ENCODE measurements at places on chromosomes 3 and 15.

DNA sequence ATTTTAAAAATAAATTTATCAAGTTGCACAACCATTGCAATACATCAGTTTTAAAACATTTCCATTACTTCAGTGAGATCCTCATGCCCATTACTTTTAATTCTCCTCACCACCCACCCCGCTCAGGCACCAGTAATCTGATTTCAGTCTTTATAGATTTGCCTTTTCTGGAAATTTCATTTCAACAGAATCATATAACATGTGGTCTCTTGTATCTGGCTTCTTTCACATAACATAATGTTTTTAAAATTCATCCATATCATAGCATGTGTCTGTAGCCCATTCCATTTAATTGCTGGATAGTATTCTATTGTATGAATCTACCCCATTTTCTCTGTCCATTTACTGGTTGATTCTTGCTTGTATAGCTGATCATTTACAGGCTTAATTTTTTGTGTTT, 110.3 kb upstream of the TMEM108 start:
- DNase-seq, result no peak

- DNase-seq, result peak; percentile 7
Observed at GRCh38 chr3:52809662-52810377, 15.2 kb downstream of the ITIH3 start.

DNA sequence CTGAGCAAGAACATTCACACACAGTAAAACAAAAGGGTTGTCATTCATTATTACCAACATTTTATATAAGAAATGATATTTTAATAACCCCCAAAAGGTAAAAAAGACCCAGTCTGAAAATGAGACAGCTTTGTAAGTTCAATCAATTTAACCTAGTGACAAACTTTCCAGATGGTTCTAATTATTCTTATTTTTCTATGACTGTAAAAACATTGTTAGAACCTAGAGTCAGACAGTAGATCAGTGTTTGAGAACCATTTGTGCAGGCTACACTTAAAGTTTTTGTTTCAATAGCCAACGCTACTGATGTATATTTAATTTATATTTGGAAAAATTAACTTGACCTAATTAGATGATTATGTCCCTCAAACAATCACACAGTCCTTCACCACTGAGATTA, 708.4 kb upstream of the CBLB start:
- DNase-seq, result no peak

DNA sequence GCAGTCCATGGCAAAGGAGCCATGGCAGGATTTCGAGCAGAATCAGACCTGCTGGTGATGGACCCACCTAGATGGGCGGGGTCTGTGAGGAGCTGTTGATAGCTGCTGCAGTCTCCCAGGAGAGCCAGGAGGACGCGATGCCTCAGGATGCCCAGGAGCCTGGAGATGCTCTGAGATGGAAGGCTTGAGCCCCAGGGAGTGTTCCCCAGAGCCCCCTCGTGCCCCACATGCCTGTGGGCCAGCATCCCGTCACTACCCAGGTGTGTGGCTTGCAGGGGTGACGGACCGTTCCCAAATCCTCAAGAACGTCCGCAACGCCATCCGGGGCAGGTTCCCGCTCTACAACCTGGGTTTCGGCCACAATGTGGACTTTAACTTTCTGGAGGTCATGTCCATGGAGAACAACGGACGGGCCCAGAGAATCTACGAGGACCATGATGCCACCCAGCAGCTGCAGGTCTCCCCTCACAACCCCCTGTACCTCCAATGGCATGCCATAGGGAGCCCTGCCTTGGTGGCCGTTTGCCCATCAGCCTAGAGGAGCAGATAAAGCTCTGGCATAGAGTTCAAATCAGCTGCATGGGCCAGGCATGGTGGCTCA, 6.7 kb downstream of the ITIH1 start:
- DNase-seq, result no peak

- no peak for DNase-seq
Observed at GRCh38 chr3:11445883-11446282, 173.7 kb downstream of the ATG7 start.

DNA sequence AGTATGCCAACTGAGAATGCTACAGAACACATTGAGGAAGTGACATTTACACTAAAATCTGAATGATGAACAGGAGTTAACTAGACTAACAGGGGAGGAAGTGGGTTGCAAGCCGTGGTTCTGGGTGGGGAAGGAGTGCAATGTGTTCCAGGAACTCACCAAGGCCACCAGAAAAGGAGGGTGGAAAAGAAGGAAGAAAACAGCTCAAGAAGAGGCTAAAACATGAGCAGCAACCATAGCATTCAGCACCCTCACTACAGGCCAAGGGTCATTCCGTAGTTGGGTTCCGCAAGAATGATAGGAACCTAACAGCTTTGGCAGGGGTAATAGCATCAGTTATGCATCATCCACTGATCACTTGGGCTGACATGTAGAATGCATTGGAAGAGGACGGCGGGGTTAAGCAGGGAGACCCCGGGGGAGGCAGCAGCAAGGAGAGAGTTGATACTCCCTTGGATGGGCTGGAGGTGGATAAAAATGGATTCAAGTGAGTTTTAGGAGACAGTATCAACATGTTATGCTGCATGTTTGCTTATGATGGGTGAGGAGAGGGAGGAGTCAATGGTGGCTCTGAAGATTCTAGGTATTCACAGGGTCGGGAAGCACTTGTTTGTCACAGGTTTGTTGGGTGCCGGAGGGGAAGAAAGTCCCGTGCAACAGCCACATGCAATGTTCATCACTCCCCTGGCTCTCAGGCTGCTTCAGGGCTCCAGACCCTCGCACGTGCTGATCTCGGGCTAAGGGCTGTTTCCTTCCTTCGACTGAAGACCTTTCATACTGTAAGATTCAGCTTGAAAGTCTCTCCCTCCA, 53.2 kb downstream of the LIPC start:
- DNase-seq, result no peak

DNA sequence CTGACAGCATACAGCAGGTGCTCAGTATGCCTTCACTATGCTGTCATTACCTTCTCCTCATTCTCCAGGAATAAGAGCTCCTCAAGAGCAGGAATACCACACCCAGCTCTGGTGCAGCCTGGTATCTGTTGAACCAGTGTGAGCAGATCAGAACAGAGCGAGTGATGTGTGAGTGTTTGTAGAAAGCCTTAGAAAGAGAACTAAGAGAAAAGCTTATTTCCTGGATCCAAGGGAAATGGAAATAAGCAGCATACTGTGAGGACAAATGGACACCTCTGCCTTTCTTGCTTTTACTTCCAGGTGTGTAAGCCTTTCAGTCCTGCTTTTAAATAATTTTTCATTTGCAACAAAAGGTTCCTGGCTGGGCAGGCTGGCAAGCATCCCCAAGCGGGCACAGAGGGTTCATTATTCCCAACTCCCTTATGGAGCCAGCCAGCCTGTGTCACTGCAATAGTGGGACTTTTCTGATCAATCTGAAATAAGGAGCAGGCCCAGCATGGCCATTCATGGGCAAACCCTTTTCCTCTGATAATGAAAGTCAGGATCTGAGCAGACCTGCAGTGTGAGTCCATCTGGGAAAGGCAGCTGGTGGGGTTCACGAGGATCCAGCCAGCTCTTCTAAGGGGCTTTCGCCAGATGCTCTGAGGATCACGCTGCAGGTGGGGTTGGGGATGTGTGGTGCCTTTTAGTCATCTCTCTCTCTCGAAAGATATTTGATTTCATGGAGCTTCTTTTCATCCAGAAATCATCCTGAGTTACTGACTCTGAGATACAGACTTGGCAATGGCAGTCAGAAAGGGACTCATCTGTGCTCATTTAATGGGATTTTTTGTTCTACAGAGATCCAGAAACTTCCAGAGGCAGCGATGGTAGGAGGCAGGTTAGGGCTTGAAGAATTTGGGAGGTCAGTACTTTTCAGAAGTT, 594.9 kb upstream of the CFAP20DC start:
- no peak for DNase-seq

DNA sequence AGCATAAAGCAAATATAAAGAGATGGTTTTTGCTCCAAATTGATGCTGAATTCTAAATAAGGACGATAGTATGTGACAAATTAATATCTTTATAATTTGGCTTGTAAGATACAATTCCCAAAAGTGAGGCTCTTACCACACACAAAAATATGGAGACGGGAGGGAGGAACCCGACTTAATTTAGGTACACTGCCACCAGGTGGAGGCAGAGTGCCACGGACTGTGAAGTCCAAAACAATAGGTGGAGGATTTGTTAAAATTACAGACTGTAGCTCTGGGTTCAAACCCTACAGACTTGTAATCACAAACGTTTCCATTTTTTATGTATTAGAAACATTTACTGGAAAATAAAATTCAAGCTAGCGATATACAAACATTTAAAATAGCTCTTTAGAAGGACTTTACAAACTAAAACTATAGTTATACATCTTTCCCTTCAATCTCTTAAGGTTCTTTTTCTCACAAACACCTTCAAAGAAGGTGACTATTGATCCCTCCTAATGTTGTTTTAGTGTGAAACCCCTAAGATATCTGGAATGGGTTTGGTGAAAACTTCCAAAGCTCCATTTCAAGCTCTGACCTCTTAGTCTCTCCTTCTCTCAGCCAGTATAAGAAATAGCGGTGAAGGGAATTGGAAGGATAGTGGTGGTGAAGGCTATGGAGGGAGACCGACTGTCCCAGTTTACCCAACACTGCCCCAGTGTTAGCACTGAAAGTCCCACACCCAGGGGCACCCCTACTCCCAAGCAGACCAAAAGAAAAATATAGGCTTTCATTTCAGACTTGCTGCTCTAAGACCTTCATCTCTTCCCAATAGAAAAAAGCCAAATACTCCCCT, 89.7 kb downstream of the AQP9 start:
- peak; percentile 46 for DNase-seq

DNA sequence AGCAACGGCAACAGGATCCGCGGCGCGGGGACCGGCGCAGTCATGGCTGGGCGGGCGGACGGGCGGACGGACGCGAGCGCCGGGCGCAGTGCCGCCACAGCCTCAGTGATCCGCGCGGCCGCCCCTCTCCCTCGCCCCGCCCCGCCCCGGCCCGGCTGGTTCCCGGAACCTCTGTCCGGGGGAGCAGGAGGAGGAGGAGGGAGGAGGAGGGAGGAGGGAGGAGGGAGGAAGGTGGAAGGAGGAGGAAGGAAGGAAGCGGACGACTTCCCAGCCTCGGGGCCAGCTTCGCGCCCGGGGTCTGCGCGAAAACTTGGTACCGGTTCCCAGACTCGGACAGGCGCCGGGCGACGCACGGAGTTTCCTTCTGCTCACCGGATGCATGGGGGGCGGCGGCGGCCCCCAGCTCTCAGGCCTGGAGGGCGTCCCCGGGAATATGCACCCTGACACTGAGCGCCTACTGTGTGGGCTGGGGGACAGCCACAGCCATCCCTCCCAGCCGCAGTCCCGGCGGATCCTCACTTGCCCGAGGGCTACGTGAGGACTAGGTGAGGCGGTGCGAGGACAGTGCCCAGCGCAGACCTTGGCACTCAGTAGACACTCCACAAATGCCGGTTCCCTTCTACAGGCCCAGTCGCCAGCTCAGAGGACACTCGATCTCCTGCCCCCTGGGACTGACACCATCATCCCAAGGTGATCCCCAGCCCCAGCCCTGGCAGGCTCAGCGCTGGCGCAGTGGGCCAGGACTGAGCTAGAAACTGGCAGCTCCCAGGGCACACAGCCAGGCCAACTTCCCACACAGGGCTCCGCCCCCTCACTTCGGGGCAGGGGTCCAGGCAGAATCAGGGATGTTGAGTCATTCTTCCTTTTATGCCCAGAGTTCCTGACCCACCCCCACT, at the start of gene SHISA5:
SHISA5 (minus strand) TSS at position 124 of the 896 bp plus-strand sequence; CDS start at position 44, 80 bp downstream.
- no peak for DNase-seq

DNA sequence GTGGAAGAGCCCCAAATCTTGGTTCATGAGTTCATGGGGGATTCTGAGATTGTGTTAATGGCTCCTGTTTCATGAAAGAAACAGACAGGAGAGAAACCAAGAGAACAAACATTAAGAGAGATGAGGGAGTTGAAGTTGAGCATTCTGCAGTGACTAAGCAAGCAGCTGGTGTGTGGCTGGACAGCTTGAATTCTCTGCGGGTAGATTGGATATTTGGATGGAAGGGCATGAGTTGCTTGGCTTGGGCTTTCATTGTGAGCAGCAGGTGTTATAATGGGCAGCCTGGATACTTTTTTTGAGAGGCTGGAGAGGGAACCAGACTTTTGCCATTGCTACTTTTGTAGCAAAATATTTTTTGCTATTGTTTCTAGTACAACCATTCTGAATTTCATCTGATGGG, 346.8 kb upstream of the SATB1 start:
- no peak for DNase-seq

GRCh38 chr15:39721893-39722292, 60.7 kb downstream of the FSIP1 start:
- DNase-seq, result no peak

DNA sequence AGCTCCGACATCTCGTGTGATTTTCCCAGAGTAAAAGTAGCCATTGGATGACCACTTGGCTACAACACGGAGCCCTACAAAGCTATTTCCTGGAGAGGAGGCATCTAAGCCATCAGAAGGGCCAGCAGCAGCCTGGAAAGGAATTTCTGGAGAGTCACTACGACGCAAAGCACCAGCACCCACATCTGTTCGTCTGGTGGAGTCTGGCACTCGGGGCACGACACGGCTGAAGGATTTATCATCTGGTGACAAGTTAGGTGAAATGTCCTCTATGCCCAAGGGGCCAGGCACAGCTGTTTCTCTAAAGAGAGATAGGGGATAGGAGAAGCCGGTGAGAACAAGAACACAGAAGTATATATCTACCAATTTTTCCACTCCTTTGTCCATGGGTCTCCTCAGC, 49.5 kb downstream of the TUBGCP4 start:
- no peak for DNase-seq

- DNase-seq, result no peak
Observed at GRCh38 chr3:176032043-176032442, 1165.2 kb downstream of the TBL1XR1 start.

DNA sequence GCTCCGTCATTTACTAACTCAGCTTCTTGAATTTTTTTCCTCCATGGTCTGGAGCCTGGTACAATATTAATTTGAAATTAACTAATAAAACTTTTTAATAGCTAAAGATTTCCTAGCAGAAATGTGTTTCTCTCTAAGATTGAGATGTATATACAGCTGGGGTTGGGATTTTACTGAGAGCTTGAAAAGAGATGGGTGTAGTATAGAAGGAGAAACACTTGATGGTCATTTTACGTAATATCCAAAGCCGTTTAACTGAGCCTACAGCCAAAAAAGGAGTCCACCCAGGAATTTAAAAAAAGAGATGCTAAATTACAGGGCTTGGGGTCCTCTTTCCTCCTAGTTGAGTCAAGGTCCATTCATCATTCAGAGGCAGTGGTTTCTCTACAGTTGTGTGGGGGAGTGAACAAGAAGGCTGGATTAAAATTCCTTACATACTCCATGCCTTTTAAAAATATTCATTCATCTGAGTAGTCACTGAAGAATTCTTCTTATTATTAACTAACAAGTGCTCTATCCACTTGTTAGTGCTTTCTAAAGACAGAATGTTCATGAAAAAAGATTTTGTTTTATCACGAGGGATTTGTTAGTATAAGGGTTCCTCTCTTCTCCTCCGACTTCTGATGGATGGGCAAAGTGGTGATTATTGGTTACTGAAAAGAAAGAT, 255.3 kb upstream of the IL12A start:
- no peak for DNase-seq

GRCh38 chr3:196149831-196150301, 61.3 kb downstream of the ZDHHC19 start:
- DNase-seq, result no peak

- DNase-seq, result no peak
Observed at GRCh38 chr3:150741497-150742140, 21.4 kb downstream of the SIAH2 start.

- DNase-seq, result no peak
Observed at GRCh38 chr3:49462222-49462621, 7.8 kb upstream of the DAG1 start.

GRCh38 chr3:172249039-172249438, 199.2 kb downstream of the GHSR start:
- DNase-seq, result no peak

GRCh38 chr15:68187559-68187958, 17.6 kb downstream of the CALML4 start:
- DNase-seq, result no peak

Measured in DMS153 (cell line).